ENCODE measurements at places on chromosomes 12 and 14.

DNA sequence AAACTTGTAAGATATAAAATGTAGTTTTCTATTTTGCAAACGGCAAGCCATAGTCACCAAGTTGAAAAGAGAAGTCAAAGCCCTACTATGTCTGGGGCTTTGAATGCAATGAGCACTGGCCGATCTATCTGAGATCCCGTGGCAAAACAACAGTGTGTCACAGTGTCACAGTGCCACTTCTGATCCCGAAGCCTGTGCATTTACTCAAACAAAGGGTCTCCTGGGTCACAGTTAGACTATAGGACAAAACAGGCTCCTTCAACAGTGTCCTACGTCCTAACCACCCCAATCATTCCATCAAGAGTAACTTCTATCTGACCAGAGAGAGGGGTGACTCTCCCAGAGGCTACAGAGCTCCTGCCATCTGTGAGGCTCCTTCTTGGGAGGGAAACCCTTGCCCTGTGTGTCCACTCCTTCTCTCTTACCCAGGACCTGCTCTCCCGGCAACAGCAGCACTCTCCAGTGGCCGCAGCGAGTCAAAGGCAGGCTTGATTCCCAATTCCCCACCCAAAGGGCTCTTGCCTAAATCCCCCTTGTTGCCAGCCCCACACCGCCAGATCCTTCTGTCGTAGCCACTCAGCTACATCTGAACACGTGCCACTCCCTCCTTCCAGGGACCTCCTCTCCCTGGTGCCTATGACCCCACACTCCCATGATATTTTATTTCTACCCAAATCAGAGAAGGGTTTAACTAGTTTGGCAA is 14.0 kb upstream of the SELPLG start:
- no peak for DNase-seq

DNA sequence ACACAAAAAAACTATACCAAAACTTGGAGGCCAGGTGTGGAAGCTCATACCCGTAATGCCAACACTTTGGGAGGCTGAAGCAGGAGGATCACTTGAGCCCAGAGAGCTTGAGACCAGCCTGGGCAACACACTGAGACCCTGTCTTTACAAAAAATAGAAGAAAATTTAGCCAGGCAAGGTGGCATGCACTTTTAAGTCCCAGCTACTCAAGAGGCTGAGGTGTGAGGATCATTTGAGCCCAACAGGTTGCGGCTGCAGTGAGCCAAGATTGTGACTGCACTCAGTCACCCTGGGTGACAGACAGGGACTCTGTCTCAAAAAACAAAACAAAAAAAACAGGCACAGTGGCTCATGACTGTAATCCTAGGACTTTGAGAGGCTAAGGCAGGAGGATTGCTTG is 75.4 kb downstream of the RNF34 start:
- DNase-seq = no peak

GRCh38 chr12:123445388-123446332 is 9.2 kb upstream of the RILPL2 start:
- no peak for DNase-seq

DNA sequence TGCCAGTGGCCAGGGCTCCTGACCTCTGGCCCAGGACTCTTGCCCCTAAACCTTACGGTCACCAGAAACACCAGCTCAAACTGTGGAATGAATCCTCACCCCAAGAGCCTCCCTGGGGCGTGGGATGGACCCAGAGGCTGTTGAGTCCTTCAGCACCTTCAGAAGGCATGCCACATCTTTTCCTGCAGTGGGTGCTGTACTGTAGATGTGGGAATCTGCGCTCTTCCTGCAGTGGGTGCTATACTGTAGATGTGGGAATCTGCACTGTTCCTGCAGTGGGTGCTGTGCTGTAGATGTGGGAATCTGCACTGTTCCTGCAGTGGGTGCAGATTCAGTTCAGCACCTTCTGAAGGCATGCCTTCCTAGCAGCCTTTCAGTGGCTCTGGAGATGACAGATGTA is 1.2 kb downstream of the KRT82 start:
- no peak for DNase-seq

DNA sequence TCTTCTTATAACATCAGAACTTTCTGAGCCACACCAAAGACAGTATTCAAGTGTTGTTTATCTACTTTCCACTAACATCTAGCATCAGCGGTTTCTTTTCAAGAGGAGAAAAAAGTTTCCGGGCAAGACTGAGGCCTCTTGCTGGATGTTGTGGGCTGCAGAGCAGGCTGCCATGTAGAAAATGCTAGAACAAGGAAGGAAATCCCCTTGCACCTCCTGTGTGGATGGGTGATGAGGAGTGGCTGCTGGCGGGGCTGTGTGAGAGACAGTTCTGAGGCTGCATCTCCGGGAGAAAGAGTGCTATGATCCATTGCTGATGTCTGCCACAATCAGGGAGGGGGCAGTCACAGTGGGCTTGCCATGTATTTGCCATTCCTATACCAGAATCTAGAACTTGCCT is 37.8 kb upstream of the PPP1CC start:
- peak; percentile 24 for DNase-seq

- no peak for DNase-seq
These were observed 25.2 kb downstream of the NGB start for GRCh38 chr14:77245820-77246219.

- no peak for DNase-seq
These were observed 89.5 kb downstream of the PTPRO start for GRCh38 chr12:15411842-15412241.

- no peak for DNase-seq
These were observed 341.2 kb downstream of the NPAS3 start for GRCh38 chr14:33279865-33280264.

DNA sequence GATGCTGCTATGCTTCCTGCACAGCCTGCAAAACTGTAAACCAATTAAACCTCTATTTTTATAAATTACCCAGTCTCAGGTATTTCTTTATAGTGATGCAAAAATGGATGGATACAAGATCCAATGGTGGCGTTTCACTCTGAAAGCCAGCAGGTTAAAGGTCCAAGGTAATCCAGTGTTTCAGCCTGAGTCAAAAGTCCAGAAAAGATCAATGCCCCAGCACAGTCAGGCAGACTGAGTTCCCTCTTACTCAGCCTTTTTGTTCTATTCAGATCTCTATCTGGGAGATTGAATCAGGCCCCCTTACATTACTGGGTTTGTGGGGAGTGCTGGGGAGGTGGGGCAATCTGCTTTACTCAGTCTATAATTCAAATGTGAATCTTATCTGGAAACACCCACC is 464.5 kb downstream of the GXYLT1 start:
- no peak for DNase-seq

DNA sequence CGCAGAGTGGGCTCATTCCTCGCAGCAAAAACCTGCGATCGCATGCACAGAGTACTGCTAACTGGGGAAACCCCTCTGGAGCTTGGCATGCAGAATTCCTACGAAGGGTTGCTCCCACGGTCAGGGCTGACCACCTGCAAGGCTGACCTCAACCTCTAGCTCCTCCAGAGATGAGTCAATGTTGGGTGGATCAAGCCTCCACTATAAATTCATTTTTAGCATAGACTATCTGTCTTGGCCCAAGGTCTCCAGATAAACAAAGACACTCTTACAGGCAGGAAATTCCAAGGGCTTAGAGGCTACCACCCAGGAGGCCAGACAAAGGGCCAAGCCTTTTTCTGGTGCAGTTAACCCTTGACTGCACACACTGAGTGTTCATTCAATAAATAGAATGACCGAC is 296.5 kb downstream of the TMEM132D start:
- DNase-seq = no peak

DNA sequence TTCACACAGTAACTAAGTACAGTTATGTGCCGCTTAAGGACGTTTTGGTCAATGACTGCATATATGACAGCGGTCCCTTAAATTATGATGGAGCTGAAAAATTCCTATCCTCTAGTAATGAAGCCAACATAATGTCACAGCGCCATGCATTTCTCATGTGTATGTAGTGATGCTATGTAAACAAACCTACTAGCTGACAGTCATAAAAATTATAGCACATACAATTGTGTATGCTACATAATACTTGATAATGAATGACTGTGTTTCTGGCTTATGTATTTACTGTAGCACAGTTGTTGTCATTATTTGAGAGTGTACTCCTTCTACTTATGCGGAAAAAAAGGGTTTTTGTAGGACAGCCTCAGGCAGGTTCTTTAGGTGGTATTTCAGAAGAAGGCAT is 99.7 kb downstream of the DACT1 start:
- DNase-seq = no peak

- no peak for DNase-seq
These were observed 4.7 kb upstream of the RHOF start for GRCh38 chr12:121797937-121798786.

- no peak for DNase-seq
These were observed 119.1 kb downstream of the CACNA1C start for GRCh38 chr12:2171672-2172426.

DNA sequence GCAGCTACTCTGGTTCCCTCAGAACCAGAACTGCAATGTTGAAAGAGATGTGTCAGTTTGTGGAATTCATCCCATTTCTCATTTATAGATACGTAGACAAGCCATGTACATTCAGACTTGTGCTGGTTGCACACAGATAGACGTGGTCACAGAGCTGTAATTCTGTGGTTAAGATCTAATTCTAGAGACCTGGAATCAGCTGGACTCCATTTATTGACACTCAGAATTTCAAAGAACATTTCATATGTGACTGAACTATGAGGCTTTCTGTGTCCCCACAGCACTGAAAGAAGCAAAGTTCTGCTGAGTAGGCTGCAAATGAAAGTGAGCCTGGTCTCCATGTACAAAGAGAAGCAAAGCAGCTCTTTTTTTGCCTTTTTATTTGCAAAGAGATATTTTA is 220.2 kb upstream of the NAV3 start:
- no peak for DNase-seq

DNA sequence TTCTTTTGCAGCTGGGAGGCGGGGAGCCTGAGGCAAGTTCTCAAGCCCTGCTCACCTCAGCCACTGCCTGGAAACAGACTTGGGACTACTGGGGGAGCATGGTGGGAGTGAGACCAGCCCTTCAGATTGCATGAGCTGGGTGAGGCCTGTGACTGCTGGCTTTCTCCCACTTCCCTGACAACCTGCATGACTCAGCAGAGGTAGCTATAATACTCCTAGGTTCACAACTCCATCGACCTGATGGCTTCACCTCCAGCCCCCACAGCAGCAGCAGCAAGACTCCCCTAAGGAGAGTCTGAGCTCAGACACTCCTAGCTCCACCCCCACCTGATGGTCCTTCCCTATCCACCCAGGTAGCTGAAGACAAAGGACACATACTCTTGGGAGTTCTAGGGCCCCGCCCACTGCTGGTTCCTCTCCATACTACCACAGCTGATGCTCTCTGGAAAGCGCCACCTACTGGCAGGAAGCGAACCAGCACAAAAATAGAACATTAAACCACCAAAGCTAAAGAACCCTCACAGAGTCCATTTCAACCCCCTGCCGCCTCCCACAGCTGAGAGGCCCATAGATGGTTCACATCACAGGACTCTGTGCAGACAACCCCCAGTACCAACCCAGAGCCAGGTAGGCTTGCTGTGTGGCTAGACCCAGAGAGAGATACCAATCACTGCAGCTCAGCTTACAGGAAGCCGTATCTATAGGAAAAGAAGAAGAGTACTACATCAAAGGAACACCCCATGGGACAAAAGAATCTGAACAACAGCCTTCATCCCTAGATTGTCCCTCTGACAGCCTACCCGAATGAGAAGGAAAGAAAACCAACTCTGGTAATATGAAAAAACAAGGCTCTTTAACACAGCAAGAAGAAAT is 68.7 kb downstream of the RPAP3 start:
- DNase-seq = no peak

GRCh38 chr14:45246691-45247090 is 6.3 kb downstream of the MIS18BP1 start:
- no peak for DNase-seq

DNA sequence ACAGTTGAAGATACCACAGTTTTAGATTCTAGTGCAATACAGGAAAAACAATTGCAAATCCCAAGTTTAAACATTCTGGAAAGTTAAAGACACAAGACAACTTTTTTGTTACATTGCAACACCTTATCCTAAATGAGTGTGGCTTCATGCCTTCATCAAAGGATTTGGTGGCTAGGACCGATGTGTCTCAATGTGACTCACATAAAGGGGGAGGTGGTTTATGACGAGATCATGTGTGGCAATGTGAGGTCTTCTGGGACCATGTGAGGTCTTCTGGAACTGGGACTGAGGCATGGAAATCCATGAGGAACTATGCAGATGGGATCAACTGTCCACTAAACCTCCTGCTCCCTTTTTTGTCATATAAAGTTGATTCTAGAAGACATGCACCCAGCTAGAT is 166.2 kb downstream of the PAX9 start:
- DNase-seq = no peak

DNA sequence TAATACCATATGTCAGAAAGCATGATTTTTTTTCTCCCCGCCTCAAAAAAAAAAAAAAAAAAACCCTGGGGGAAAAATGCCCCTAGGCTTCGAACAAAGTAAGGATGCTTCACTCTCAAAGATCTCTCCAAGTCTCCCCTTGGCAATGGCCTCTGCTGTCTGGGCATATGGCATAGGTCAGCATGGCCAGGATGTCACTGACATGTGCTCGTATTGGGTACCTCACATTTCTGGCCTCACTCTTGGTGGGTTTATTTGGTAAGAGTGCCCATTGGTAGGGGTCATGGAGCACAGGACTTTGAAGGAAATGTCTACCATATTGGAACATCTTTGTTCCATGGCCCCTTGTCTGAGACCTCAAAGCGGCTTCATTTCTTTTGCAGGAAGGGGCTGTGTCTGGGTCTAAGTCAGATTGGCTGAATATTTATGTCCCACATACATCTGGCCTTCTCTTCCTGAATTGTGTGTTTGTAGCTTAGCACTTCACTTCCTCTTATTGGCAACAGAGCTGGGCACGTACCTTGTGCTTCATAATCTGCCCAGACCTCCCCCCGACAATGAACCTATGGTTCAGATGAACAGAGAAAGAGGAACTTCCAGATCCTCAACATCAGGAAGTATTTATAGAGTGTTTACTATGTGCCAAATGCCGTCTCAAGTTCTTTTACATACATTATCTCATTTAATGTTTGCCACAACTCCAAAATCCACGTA is 36.3 kb upstream of the OAS1 start:
- no peak for DNase-seq

DNA sequence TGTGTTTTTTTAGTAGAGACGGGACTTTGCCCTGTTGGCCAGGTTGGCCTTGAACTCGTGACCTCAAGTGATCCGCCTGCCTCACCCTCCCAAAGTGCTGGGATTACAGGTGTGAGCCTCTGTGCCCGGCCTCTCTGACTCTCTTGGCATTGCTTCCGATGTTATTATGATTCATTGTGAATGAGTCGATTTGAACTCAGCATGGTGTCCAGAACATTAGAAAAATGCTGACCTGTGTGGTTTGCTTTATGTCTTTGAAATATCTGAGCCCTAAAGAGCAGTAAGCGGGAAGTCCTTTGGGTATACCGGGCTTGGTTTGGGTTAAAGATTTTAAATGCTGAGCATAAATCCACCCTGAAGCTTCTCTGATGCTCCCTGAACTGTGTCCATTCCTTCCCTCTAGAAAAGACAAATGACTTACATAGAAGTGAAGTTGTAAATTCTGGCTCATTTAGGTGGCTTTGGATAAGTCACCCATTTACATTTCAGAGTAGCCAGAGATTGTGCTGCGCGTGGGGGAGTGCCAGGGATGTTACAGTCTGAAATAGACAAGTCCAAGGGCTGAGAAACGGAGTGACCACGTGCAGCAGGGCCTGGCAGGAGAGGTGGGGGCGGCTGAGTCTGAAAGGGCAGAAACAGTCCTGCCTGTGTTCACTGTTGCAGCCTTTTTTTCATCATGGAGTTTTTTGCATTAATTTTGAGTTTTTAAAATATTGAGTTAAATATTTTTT is 39.6 kb downstream of the SLC15A4 start:
- DNase-seq = no peak

GRCh38 chr14:53473480-53473879 is 320.4 kb upstream of the DDHD1 start:
- no peak for DNase-seq

Measured in stimulated activated CD4-positive, alpha-beta T cell treated with anti-CD3 and anti-CD28 coated beads, Interleukin-1b, Interleukin-23, amount 100 ng/mL, for 1 hour (primary cell).